Posterior cingulate gyrus (tissue), 11 donors: ENCODE measurements at places on chromosomes 16 and 17.

GRCh38 chr17:9284884-9285283 lies 263.6 kb downstream of the NTN1 start:
- no peak for DNase-seq

DNA sequence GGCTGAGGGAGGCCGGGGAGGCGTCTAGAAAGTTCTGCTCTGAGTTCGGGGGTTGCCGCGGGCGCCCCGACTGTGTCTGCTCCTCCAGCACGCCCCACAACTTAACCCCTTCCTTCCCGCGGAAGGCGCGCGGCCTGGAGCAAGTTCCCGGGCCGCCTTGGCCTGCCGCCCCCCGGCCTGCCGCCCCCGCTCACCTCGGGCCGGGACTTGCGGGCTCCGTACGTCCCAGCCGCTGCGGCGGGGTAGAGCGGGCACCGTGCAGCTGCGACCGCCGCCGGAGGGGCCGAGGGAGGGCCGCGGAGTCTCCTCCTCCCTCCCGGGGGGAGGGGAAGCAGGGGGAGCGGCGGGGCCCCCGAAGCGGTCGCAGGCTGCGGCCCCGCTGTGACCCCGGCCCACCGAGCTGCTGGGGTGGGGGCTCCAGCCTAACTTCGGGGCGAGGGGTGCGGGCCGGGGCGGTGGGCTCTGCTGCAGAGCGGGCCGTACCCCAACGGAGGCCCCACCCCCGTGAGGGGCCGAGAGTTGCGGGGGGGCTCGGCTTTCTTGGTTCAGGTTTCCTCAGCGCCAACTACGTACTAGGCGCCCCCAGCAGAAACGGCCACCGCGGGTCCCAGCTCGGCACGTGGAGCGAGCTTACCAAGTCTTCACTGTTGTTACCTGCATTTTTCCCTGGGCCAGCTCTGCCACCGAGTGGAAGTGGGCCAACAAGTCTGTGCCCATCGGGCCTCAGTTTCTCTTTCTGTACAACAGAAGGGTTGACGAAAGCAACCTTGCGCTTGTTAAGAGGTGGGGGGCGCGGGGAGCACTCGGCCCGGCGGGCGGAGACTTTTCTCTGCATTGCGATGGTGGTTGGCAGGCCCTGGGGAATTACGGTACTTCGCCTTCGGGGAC lies at the start of gene CCDC102A:
TSS of gene CCDC102A (minus strand) at position 266 of the 888 bp plus-strand sequence. CDS start 7,394 bp downstream, outside the sequence.
- peak; percentile 29 for DNase-seq

- peak; percentile 65 for DNase-seq
Observed at GRCh38 chr17:75228847-75229246, 23.4 kb downstream of the NUP85 start.

- DNase-seq: no peak
Observed at GRCh38 chr17:74578979-74579378, 11.7 kb upstream of the CD300H start.

GRCh38 chr16:67040166-67040565 lies 11.2 kb downstream of the CBFB start:
- no peak for DNase-seq

DNA sequence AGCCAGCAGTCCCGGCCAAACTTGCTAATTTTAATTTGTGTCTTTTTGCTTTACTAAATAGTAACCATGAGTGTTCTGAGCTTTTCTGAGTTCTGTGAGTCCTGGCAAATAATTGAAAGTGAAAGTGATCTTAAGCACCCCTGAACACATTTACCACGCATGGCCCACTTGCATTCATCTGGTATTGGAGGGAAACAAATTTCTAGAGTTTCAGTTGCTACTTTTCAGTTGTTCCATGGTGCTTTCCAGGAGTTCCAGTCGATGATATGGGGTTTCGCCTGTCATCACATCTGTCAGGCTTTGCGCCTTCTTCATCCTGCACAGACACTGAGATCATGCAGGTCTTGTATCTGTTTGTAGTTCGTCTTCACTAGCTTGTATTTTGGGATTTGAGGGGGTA lies 44.1 kb downstream of the CRLF3 start:
- DNase-seq: no peak

- no peak for DNase-seq
Observed at GRCh38 chr16:85029408-85029784, 1.8 kb downstream of the KIAA0513 start.
